Testis (tissue), 5 donors: ENCODE measurements at places on chromosomes 16 and 17. TPM values are rescaled to one million over a fixed set of nuclear protein-coding genes. Genes with fewer than 3 reads are reported as not detected.
A peak's percentile ranks its signal among the peaks of the same experiment; 100 is the strongest.

GRCh38 chr16:70725024-70725911, 39.4 kb upstream of the MTSS2 start:
- DNase-seq = peak; percentile 41

The MYH2 gene
- polyA plus RNA-seq = 3.3 TPM

DNA sequence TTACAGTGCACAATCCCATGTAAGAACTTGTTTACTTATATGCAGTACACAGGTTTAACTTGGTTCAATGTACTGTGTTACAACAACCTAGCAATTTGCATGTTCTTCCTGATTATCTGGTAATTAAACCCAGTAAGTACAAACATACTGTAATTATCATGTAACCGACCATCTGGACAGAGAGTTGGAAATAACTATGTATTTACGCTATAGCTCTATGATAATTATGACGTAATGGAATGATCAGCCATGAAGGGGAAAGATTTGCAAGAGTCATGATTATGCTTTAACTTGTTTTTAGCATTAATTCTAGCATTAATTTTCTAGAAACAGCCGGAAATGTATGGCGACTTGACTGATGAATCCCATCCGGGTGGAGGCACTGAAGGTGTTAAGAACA, 74.8 kb upstream of the SALL1 start:
- DNase-seq = no peak

The TP53TG3B gene
- polyA plus RNA-seq = 24.1 TPM

GRCh38 chr16:56607109-56607618, 1.2 kb upstream of the MT2A start:
- DNase-seq = peak; percentile 83

DNA sequence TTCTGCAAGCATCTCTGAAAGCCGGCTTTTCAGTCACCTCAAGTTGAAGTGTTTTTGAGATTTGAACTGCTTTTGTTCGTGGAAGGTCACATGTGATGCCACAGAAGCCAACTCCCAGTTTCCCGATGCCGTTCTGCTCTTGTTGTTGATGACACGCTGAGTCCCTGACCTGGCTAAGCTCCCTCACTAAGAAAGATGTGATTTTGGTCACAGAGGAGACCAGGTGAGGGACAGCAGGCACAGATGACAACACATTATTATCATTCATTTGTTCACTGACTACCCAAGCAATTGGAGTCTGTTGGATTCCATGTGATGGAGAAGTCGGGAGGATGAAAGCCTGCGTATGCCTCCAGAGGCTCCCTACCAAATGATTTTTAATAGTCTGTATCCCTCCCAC, 822.4 kb upstream of the RBFOX1 start:
- no peak for DNase-seq

- DNase-seq = no peak
Observed at GRCh38 chr17:27511168-27511883, 55.1 kb downstream of the KSR1 start.

The KRTAP16-1 gene
- not detected for polyA plus RNA-seq

The SMPD3 gene
- 13.3 TPM for polyA plus RNA-seq

The TP53TG3E gene
- not detected for polyA plus RNA-seq

DNA sequence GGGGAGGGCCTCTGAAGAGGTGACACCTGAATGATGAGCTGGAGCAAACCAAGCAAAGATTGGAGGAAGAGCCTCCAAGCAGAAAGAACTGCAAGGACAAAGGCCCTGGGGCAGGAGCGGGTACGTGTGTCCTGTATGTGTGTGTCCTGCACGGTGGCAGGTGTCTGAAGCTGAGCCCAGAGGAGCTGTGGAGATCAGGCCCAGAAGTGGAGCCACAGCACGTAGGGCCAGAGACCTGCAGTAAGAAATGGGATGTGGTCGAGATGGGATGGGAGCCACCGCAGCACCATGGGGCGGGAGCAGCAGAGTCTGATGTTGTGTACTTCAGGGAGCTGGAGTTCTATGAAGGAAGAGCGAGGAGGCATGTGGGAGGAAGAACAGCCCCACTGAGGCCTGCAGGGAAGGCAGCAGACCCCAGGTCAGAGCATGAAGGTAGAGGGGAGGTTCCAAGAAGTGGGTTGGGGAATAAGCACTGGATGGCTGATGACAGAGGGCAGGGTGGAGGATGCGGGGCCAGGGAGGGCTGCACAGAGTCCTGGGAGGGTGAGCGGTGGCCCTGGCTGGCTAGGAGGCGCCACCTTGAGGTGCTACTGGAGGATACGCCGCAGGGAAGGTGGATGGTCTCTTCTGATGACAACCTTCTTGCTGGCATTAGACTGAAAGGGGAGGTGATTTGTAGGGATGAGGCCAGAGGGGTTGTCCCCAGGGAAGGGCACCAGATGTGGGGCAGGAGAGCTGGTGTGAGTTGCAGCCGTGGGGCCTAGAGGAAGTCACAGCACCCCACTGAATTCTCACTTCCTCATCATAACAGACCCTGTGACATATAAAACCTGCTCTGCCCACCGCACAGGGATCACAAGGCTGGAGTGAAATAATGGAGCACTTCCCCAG, 10.6 kb upstream of the CETP start:
- DNase-seq = peak; percentile 44

DNA sequence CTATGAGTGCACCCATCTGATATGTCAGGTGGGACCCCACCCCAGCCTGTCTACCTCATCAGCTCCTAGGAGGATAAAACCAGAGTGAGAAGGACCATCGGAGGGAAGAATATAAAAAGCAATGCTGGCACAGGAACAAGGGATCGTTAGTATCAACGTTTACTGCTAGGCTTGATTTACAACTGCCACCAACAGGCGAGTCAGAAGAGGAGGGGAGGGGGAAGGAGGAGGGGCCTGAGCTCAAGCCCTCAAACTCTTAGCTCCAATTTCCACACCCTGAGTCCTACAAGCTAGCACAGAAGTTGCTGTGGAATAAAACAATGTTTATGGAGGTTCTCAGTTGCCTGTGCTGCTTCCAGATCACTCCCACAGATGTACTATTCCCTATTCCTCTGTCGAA, 234.5 kb downstream of the C16orf78 start:
- DNase-seq = no peak

DNA sequence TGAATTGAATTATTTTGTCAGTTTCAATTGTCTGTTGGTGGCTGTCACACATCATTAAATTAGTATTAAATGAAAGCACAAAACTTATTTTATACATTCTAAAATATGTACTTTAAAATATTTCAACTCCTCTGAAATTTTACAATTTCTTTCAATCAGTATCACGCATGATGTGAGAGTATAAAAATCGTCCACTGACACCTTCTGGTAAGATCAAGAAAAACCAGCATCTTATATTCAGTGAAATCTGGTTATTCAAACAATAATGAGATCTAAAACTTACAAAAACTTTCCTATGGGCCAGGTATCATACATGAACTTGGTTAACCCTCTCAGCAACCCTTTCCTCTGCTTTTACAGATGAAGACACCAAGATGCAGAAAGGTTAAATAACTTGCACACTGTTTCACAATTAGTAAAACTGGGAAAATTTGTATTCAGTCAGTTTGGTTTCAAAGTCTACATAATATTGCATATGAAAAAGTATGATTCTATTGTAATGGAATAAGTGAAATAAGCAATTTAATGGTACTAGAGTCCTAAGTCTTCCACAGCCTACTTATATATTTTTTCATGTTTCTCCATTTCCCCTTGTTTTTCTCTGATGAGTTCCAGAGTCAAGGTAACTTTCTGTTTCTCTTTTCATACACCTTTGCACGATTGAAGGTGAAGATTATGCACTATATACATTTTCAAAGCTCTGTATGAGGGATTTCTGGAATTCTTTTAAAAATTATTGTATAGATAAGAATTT, 58.7 kb downstream of the EFCAB5 start:
- DNase-seq = no peak

DNA sequence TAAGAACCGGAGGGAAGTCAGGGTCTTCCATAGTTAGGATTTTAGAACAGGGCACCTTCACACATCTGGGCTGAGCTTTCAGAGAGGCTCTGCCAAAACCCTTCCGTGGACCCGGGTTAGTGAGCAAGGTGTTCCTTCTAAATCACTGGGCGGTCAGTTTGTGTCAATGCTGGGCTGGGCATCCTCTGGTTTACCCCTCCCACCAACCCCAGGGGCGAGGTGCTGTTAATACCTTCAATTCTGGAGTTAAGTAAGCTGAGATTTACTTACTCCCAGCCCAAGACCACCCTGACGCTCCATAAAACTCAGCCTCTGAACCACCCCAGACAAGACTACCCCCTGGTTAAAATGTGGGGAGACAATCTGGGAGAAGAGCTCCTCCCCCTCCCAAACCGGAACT, 1.0 kb downstream of the TMEM92 start:
- no peak for DNase-seq

The RDM1 gene
- 19.3 TPM for polyA plus RNA-seq

- DNase-seq = peak; percentile 55
Observed at GRCh38 chr17:81294512-81295030, 536 bp downstream of the SLC38A10 start.

- no peak for DNase-seq
Observed at GRCh38 chr17:63032142-63032541, 66.1 kb downstream of the TANC2 start.

The NPIPA5 gene
- polyA plus RNA-seq = 6.0 TPM

DNA sequence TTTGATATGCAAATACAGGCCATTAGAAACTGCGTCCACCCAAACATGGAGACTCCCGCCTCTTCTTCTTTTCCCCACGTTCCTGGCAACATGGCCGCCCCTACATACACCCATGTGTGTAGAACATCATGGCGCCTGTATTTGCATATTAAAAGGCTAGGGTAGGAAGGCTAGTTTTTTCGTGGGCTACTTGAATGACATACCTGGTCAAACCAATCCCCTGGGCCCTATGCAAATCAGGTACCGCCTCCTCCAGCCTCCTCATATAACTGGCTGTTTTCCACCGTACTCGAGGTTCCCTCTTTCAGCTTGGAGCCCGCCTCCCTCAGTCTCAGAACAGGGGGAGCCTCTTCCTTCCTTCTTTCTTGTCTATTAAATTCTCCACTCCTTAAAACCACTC, 840 bp upstream of the CD300LB start:
- DNase-seq = peak; percentile 70

DNA sequence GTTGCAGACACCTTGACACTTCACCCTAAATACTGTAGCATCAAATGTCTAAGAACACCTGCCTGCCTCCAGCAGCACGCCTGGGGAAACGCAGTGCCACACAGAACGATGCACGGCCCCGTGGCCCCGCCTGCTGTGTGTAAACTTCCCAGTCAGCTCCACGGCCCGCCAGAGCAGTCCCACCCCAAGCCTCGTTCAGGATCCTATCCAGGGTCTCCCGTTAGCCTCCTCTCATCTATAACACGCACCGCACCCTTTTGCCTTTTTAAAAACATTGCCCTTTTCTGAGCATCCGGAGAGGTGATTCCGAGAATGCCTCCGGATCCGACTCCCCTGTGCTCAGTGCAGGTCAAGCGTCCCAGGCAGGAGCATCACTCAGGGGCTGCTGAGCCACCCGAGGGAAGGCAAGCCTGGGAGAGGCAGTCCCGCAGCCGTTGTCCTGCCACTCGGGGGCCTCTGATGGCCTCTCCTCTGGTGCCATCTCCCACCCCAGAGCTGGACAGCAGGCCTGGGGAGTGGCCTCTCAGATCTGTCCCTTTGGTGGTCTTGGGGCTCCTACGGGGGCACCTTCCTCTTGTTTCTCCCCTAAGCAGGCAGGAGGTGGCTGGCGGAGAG, 37.9 kb upstream of the SLC38A10 start:
- no peak for DNase-seq

DNA sequence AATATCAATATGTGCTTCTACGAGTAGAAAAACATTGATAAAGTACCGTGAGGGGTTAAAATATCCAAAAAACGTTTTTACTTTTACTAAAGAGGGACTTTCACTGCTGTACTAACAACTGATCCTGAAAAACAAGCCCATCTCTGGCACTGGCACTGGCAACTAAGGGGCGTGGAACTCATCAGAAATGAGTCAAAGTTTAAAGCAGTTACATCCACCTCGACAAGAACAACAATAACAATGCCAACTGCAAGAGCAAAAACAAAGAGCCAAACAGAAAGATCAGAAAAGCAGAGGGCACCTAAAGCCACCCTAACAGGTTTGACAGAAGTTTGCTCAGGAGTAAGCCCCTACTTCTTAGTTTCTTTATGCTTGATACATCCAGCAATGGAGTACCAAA, 13.1 kb downstream of the MBTPS1 start:
- DNase-seq = no peak

DNA sequence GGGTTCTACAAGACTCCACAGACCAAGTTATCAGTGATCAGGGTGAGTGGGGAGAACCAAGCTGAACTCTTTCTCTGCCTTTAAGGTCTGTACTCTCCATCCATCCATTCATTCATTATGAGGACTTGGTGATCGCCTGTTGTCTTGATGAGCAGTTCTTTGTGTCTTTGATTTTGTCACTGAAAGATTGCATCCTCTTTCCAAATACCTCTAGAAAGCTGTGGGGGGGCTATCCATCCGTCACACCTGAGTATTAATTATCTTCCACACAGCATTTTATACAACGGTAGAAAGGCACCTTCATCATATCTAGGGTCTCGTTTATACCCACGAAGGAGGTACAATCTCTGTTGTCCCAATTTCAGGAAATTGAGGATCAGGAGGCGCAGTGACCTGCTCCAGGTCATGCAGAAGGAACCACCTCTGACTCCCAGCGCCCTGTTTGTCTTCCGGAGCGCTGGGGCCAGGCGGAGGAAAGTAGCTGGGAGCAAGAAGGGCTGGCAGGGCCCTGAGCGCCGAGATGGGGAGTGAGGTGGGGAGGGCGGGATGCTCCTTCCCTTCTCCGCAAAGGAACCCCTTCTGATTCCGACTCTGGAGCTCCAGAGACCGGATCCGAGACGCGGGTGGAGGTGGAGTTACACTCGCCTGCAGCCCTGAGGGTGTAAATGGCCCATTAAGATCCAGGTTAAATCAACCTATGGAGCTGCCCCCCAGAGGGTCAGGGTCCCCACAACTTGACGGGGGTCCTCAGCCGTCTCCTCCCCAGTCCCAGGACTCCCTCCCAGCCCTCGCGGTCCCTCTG, 605 bp upstream of the ABAT start:
- no peak for DNase-seq

DNA sequence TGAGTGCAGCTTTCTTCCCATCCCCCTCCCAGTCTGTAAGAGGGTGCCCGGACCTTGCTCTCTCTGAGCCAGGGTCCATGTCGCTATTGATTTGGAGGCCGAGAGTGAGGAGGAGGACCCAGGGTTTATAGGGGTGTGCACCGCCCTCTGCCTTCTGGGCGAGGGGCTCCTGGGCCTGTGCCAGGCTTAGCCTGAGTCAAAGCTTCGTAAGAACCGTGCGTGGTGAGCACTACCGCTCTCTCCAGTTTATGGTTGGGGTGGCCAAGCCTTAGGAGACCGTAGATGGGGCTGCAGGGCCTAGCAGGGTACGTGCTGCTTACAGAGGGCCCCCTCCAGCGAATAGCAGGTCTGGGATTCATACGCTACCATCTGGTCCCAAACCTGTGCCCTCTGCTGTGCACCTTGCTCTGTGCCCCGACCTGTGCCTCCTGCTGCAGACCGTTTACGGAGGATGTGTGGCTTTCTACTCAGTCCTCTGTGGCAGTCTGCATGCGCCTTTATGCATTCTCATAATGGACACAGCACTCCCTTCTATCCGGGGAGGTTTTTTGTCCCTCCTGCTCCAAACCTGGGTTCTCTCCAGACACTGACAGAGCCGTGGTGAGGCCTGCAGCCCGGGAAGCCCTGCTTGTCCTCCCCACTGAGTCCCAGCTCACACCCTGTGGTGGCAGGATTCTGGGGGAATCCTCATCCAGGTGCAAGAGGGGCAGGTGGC, 54.7 kb downstream of the PGS1 start:
- no peak for DNase-seq
